Stimulated activated CD4-positive, alpha-beta T cell treated with anti-CD3 and anti-CD28 coated beads, TNF-alpha, amount 100 ng/mL, for 1 hour (primary cell): ENCODE measurements at places on chromosomes 11 and 22.
A peak's percentile ranks its signal among the peaks of the same experiment; 100 is the strongest.

DNA sequence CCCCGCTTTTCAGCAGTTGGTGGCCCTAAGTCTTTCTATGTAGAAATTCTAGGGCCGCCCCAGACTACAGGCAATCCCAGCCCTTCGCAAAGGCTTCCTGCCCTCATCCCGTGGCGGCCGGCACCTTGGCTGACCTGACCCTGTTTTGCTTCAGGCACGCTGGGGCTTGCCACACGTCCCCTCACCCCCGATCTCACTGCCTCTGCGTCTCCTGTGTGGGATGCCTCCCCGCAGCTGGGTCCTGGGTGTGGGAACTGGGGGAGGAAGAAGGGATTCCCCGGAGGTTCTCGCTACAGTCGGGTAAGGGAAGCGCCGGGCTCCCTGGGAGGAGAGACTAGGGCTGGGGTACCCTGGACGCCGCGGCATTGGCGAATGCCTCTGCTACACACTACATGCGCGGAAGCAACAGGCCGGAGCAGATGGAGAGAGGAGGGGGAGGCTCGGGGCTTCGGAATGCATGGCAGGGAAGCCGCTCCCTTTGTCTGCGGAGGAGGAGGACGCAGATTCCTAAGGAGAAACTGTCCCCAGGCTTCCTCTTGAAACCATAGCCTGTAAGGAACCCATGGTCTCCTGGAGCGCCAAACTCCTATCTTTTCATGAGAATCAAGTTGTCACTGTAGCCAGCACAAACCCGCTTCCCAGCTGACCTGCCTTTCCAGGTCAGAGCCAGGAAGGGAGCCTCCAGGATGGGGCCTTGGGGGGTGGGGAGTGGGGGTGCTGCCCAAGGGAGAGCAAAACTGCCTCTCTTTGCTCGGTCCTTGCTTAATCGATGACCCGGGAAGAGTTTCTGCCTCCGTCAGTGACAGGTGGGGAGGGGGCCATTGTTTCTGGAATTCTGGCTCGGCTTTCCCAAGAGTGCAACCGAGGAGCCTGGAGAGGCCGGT lies 1.4 kb downstream of the DTX4 start:
- no peak for DNase-seq

GRCh38 chr11:77435972-77436371 lies 37.9 kb downstream of the PAK1 start:
- DNase-seq: no peak

DNA sequence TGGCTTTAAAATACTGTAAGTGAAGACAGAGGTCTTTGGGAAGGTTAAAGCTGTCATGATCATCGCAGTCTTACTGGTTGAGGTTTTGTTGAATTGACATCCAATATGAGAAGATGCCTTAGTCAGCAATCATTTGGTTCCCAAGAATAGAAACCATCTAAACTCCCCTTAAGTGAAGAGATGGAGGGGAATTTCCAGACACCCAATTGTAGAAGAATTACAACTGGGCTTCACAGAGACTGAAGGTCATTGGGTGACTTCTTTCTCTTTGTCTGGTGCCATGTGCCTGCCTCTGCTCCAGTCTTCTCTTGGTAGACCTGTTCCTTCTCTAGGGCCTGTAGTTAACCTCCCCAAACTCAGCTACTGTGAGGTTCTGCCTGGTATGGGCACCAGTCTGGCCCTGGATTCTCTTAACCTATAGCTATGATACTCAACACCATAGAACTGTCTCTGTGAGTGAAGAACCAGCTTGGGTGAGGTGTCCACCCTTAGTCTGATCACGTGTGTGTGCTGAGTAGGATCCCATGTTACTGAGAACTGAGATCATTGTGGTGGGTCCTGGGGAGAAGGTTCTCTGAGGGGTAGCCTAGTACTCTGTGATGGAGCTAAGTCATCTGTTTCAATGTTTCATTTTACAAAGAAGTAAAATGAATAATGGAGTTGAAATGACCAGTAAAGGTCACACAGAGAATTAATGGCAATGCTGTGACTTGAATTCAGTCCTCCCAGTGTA lies 182.5 kb downstream of the CSNK2A3 start:
- DNase-seq: no peak

- no peak for DNase-seq
These were observed 108.9 kb downstream of the KIRREL3 start for GRCh38 chr11:126891556-126892217.

DNA sequence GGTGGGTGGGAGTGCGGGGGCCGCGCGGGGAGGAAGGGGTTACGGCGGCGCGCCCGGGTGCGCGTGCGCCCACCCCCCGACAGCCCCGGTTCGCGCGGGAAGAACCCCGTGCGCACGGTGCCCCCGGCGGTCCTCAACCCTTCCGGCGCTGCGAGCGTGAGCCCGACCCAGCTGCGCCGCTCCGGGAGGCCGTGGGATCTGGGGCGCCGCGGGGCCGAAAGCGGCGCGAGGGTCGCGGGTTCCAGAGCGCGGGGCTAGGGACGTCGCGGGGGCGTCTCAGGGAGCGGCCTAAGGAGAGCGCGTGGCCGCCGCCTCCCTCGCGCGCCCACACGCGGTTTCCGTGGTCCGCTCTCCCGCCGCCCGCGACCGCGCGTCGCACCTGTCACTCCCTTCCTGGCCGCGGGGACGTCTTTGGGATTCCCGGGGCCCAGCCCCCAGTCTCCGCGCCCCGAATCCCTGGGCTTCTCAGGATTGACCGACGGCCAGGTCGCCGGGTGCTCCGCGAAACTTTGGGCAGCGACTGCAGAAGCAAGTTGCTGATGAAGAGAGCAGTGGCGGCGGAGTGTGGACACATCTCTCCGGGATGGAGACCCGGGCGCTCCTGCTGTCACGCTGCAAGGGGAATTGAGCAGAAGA lies 582 bp downstream of the SREBF2 start:
- peak; percentile 2 for DNase-seq

GRCh38 chr22:17912945-17913721 lies 111.2 kb downstream of the MICAL3 start:
- DNase-seq: no peak

- no peak for DNase-seq
These were observed 8.7 kb downstream of the PRR5 start for GRCh38 chr22:44710474-44711240.
